Mesenteric fat pad (tissue), 1 donor: ENCODE measurements at places on chromosomes 4 and X.

DNA sequence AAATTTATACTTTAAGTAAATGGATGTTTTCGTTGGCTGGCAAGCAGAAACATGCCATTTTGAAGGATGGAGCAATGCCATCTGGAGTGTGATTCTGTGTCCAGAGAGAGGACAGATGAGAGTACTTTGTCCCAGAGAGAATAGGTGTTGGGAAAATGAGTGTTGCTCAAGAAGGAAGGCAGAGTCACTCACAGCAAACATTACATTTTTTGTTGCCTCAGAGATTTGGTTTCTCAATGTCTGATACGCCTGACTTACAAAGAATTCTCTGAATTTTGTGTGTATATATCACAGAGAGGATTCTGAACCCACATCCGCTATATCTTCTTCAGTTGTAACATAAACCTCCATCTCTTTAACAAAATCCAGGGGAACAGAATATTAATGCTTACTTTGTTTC lies 102.8 kb upstream of the PCDH18 start:
- DNase-seq = no peak

- no peak for DNase-seq
Measured at GRCh38 chrX:119758731-119759247, 401 bp downstream of the SOWAHD start.

DNA sequence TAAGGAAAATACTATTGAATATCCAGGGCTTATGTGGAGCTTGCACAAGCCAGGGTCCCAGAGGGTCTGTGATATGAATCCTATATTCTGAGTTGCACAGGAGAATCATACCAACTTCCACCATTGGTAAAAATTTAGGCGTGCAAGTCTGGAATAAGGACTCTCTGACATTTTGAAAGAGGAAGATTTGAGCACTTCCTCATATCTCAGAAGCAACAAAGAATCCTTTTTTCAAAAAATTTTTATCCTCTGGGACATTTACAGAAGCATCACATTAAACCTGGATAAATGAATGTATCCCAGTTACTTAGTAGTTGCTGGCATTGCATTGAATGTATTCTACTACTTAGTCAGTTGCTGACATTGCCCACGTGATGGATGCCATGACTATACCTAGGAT lies 24.2 kb upstream of the CAMK2D start:
- DNase-seq = no peak

GRCh38 chrX:42975906-42976305 lies 197.9 kb upstream of the PPP1R2C start:
- no peak for DNase-seq

GRCh38 chr4:95524184-95524583 lies 24.6 kb downstream of the UNC5C start:
- no peak for DNase-seq

DNA sequence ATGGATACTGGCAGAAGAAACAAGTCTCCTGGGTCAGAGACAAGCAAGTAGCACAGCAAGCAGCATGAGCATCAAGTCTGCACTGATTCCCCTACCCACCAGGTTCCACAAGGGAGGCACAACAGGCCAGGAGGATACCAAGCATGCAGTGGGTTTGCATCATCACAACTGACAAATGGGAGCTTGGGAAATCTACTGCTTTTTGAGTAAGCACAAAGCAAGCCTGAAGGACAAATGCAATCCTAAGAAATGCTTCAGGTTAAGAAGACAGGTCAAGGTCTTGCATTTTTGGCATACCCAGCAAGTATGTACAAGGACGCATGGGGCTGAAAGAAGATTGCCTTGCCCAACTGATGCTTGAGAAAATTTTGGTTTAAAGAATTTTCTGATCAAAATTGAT lies 279.6 kb downstream of the PDGFC start:
- DNase-seq = no peak
